ENCODE measurements at places on chromosomes 6 and 20.

DNA sequence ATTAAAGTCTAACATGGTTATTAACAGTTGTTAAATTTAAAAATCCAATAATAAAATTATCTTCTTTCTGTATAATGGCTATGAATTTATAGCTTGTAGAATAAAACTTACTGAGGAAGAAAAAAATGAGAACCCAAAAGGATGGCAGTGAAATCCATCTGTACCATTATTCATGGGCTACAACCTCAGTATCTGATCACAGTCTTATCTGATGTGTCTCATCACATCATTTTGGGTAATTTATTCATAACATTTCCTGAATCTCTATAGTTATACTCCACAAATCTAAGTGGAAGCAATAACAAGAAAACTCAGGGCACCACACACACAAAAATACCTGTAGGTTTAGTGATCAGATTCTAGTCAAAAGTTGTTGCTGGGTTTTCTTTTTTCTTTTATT lies 7.3 kb downstream of the CLDN20 start:
- DNase-seq = no peak

GRCh38 chr20:63572788-63573646 lies 1.0 kb downstream of the HELZ2 start:
- no peak for DNase-seq

DNA sequence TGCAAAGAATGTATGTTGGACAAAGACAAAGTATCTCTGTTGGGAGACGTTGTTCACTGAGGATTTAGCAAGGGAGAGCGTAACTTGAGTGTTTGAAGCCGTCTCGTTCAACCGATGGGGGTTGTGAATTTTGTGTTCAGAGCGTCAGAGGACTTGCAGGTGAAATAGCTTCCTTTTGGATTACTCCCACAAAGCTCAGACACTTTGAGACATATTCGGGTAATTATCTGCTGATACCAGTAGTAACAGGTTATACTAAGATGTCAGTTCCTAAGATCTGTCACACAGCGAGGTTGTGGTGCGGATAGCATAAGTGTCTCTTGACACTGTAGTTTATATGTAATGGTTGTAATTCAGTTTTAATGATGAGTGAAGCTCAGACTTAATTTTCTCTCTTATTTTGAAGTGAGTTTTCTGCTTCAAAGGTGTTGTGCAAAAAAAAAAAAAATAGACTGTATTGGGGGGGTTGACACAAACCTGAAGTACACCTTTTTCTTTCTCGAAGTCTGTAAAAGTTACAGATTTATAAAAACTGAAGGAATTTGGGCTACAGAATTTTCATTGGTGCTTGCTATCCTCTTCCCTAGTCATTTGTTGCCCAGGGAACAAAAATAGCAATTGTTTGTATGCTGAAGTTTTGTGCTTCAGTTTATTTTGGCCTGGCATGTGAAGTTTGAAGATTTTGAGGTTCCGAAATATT lies 1.7 kb downstream of the ASXL1 start:
- no peak for DNase-seq

- no peak for DNase-seq
These were observed 65.7 kb upstream of the TOP1 start for GRCh38 chr20:40962733-40963504.

GRCh38 chr6:3838992-3839867 lies 9.9 kb upstream of the FAM50B start:
- DNase-seq = no peak

GRCh38 chr6:5958921-5959320 lies 47.8 kb downstream of the NRN1 start:
- DNase-seq = no peak

- DNase-seq = no peak
These were observed 79.1 kb downstream of the LYRM2 start for GRCh38 chr6:89559487-89559886.

DNA sequence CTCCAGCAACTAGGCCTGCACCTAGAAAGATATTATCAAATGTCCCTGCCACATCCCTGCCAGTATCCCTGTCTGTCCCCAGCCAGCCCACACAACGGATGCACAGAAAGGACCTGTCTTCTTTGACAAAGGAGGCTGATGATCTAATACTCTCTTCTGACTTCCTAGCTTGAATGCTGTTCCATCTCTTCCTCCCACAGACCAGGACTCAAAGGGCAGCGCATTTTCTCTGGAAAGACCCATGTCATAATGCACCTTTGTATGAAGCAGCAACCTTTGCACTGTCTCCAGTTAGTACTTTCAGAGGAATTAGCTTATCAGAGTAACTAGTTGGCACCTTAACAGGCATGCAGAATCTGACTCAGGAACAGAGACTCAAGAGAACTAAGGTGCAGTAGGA lies 53.3 kb upstream of the TAF8 start:
- no peak for DNase-seq

GRCh38 chr6:50062051-50062450 lies 12.3 kb upstream of the DEFB112 start:
- DNase-seq = no peak

DNA sequence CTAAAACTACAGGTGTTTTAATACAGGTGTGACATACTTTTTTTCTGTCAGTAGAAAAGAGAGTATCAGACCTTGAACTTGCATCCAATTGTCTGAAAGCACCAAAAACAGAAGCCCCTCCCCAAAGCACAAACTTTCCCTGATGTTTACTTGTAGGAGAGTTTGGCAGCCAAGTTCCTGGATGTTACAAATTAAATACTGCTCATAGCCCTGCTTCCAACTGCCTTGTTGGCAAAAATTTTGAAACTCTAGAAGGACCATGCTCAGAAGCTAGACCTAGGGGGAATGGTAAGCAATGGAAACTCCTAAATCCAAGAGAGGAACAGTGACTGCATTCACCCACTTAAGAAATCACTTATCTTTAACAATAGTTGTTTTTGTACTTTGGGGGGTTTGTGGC lies 17.0 kb upstream of the ARG1 start:
- no peak for DNase-seq

Measured in AG09309 (cell line).